ENCODE measurements at places on chromosomes 7 and 10.

- DNase-seq, result no peak
Measured at GRCh38 chr10:86168256-86168655, 198.3 kb downstream of the GRID1 start.

DNA sequence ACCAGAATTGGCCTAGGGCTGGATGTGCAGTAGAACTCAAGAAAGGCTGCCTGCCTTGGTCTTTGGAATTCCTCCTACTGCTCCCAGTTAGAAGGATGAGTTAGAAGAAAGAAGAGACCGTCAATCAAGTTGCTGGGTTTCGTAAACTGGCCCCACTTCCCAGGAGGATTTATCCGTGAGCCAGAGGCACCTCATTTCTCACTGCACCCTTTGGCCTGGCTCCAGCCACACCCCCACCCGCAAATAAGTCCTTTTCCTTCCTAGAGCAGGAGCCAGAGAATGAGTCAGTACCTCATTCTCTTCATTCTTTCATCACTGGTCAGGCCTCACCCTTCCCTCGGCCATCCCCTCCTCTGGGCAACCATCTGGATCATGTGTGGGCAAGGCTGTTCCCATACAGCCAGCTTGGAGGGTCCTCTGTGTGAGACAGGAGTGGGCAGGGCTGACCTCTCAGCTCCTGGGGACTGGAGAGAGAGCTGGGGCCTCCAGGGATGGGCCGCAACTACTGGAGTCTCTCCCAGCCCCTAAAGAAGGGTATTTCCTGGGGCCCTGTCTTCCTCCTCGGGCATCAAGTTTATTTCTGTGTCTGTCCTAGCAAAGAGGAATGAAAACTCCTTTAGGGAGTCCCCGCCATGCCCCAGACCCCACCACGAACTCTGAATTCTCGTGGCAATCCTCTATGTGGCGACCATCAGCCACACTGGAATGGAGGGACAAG is 87.2 kb upstream of the DUSP5 start:
- DNase-seq, result no peak

DNA sequence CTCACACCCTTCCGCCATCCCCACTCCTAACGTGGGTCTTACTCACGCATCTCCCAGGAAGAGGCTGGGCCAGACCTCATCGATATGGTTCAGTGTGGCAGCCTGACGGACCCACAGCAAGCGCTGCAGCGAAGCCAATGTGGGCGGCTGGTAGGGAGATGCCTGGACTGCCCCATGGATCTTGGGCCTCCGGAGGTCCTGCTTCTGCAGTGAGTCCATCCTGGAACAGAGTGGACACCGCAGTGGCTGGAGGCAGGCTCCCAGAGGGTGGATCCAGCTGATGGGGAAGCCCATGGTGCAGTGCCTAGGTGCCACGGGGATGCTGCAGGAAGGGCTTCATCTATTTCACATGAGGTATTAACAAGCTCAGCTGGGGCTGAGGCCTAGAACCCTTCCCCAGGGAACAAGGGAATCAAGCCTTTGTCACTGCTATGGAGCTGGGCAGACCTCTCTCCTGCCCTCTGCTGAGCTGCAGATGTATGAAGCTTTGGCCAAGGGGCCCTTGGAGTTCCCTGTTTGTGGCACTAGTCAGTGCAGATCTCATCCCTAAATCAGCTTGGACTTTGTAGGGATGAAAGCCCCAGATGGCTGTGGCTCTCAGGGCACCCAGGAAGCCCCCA is 13.7 kb upstream of the SAMD8 start:
- DNase-seq, result no peak

- no peak for DNase-seq
Measured at GRCh38 chr7:47648275-47648925, 66.5 kb upstream of the TNS3 start.

- no peak for DNase-seq
Measured at GRCh38 chr7:92714280-92714679, 122.1 kb downstream of the CDK6 start.

DNA sequence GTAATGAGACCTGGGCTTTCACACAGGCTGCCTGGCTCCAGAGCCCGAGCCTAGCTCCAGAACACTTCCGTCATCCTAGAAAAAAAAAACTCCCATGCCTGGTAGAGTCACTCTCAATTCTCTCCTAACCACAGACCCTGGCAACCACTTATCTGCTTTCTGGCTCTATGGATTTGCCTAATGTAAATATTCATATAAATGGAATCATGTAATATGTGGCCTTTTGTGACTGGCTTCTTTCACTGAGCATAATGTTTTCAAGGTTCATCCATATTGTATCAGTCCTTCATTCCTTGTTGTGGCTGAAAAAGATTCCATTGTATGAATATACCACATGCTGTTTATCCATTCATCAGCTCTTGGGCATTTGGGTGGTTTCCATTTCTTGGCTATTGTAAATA is 167.7 kb upstream of the MKLN1 start:
- DNase-seq, result no peak

GRCh38 chr10:5975641-5976473 is 1.5 kb downstream of the IL15RA start:
- DNase-seq, result peak; percentile 88

DNA sequence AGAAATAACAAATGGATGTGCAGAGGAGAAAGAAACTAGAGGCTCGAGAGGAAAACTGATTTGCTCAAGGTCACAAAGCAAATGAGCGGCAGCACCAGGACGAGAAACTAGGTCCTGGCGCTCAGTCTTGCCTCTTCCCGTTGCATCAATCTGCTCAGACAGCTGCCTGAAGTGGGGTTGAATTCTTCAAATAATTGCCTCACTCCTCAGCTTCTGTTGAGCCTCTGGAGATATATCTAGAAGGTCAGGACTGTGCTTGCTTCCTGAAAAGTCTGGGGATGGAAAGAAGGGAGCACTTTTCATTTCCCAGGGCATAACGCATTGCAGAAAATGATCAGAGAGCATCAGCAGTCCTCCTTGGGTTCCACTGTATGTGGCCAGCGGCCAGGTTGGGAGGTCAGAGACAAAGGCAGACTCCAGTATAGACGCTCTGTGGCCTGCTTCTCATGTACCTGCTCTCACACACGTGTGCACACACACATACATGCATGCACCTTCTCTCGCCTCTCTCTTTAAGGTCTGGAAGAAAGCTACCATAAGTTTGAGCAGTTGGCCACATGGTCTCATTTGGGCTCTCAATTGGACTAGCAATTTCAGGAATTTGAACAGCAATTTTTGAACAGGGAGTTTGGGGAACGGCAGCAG is 83.7 kb upstream of the DUSP5 start:
- no peak for DNase-seq

Data from activated CD8-positive, alpha-beta memory T cell treated with anti-CD3 and anti-CD28 coated beads, Interleukin-2, amount 10 ng/mL, durations not matched to agents 7 days and 5 days (primary cell).